ENCODE measurements at places on chromosomes 11 and 22.

DNA sequence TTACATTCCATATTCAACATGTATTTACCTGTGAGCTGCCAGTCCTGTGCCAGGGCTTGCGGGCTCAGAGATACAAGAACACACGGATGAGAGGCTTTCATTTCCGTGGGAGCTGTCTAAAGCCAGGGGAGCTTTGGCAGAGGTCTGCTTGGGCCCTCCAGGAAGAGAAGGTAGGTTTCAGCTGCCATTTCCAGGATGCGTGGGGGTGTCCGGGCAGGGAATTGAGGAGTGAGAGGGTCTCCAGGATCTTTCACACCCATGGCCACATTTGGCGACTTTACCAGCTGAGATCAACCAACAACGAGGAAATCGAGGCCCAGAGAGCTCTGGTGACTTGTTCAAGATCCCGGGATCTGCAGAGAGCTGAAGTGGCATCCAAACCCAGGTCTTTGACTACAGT is 119.6 kb downstream of the BUD13 start:
- DNase-seq = no peak

GRCh38 chr11:76610371-76610770 is 60.2 kb downstream of the LRRC32 start:
- DNase-seq = peak; percentile 7

DNA sequence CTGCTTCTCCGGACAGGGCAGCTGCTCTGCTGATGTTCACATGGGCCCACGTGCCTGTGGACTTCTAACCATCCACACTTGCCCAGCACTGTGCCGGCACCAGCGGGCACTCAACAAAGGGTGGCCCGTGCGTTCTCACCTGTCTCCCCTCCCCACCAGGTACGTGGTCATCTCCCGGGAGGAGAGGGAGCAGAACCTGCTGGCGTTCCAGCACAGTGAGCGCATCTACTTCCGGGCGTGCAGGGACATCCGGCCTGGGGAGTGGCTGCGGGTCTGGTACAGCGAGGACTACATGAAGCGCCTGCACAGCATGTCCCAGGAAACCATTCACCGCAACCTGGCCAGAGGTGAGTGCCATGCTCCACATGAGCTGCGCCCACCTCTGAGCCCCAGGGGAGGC is 66.7 kb downstream of the SYT13 start:
- no peak for DNase-seq

DNA sequence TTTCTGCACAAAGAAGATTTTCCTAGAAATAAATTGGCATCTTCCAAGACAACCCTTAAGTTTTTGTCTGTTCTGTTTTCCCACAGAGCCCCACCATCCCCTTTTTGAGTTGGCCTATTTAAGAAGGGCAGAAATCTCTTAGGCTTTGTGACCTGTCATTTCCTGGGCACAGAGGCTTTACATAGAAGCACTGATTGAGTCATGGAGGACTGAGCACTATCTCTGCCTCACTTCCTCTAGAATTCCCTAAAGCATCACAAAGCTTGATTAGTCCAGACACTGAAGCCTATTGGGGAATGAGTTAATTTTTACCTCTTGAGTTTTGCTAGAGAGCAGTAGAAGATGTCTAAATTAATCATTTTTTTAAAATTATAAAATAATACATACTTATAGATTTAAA is 25.4 kb downstream of the TRIM44 start:
- no peak for DNase-seq

DNA sequence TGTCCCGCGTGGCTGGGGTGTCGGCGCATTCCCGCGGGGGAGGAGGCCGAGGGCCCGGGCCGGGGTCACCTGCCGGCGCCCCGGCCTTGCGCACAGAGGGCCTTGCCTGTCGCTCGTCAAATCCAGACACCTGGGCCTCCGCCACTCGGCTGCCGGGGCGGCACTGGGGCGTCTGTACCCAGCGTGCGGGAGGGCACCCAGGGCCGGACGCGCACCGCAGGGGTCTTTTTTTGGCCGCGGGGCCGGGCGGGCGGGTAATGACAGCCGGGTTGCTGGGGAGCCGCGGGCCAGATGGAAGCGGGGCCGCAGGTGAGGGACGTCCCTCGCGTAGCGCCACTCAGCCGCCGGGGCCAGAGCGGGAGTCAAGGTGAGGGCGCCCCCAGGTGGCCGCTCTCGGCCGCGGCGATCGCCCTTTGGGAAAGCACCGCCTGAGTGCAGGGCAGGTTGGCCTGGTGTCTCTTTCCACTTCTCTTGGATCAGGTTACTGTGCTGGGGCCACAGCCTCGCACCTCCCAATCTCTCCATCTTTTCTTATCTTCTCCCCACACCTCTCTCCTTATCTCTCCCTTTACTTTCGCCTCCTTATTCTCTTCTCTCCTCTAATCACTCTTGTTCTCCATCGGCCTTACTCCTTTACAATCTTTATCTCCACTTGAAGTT is 3.5 kb downstream of the PHLDB1 start:
- peak; percentile 89 for DNase-seq

DNA sequence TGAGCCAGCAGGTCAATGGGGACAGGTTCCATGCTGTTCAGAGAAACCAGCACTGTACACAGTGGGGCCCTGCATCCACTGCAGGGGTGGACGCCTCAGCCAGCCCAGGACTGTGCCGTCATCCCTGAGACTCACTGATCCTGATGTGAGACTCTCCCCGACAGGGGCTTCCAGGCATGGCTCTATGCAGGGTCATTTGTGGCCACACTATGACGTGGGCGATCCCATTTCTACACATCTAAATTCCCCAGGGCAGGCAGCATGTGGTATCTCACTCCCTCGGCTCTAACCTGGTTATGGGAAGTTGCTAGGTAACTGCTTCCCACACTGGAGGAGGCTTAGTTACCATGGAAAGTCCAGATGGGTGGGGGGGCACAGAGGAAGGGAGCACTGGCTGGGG is 14.2 kb upstream of the FAM83F start:
- no peak for DNase-seq
